ENCODE measurements at places on chromosomes 4 and X.

DNA sequence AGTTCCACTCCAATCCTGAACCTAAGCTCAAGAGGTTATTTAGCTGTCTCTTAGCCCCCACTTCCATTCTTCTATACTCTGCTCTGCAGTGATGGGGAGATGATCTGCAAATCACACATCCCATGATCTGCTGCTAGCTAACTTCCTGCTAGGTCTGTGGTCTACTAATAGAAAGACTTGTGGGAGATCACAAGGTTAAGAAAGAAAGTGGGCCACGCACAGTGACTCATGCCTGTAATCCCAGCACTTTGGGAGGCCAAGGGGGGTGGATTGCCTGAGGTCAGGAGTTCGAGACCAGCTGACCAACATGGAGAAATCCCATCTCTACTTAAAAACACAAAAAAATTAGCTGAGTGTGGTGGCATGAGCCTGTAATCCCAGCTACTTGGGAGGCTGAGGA, 471.1 kb upstream of the NWD2 start:
- DNase-seq = no peak

- no peak for DNase-seq
These were observed 399.2 kb downstream of the NLGN4X start for GRCh38 chrX:5829469-5829868.

DNA sequence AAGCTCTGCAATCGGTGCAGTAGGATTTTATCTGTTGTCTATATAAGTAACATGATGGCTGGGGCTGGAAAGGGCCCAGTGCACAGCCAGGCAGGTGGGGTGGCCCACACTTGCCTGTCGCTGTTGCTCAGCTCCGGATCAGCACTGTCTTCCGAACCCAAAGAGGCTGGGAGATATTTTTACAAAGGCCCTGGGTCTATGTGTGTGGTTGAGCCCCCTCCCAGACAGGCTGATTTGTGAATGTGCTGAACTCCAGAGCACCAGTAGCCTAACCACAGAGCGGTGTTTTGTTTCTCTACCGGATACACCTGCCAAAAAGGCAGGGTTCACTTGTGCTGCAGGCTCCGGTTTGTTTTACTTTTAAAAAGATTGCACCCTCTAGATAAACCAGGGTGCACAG, 33.5 kb upstream of the CHRNA9 start:
- no peak for DNase-seq

GRCh38 chr4:107854356-107855022, 29.8 kb downstream of the SGMS2 start:
- peak; percentile 23 for DNase-seq

DNA sequence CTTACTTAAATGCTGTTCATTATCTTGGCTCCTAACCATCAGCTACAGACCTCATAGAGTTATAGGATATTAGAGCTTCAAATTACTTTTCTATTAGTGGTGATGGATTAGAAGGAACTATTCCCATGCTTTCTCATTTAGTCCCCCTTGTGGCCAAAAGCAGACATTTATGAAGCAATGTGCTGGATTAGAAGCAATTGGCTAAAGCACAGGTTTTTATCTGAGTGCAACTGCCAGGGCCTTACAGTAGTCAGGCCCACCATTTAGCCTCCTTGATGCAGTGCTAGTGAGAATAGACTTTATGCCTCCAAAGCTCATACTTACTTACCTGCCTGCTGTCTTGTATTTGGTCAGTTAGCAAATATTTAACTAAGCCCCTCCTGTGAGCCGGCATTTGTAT, 93.0 kb downstream of the TSPAN7 start:
- DNase-seq = peak; percentile 38

DNA sequence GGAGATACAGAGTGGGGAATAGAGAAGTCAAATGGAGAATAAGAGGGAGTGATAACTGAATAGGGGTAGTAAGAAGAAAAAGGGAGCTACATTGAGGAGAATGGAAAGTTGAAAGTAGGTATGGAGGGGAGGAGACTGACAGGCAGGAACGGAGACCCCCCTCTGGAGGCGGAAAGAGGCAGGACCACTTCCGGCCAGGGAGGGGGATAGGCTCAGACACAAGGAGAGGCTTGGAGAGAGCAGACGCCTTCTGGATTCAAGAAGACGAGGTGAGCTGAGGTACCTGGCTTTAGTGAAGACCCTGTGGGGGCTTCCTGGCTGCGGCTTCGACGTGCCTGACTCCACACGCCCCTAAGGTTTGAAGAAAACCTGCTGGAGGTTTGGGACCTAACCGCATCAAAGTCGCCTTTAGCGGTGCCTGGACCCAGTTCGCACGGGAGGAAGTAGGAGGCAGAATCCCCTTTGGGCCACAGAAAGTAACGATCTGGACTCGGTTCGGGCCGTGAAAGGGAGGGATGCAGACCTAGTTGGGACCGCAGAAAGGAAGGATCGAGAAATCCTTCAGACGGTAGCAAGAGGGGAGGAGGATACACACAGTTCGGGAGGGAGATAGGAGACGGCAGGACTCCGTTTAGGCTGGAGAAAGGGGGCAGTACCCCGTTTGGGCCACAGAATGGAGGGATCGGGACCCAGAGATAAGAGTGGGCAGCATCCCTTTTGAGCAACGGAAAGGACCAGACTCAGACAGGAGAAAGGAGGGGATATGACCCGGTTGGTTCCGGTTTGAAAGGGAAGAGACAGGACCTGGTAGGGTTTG, at the start of gene TRO:
Gene TRO, plus strand, starts transcription at position 215 of the 817 bp plus-strand sequence. CDS start 1,423 bp downstream, outside the sequence.
- no peak for DNase-seq

GRCh38 chr4:68803013-68803412, 12.8 kb upstream of the UGT2B10 start:
- DNase-seq = no peak

GRCh38 chr4:127210893-127211649, 421.7 kb upstream of the INTU start:
- DNase-seq = no peak

- DNase-seq = no peak
These were observed 7.7 kb downstream of the FHL1 start for GRCh38 chrX:136154998-136155397.

DNA sequence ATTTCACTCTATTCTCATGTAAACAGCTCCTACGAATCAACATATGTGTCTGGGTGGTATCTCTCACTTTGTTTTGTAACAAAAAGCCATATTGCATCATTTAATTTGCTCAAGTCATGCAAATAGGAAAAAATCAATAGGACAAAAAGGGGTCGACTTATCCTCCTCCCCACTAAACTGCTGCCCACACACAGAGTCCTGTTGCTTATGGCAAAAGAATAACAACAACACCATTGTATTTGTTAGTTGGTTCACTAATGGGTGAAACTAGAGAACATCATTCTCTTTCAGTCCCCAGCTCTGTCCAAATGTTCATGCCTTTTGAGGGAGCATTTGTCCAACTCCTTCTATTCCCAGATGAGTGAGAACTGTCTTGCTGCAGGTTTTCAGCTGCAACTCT, 2.1 kb downstream of the HHIP start:
- DNase-seq = no peak

DNA sequence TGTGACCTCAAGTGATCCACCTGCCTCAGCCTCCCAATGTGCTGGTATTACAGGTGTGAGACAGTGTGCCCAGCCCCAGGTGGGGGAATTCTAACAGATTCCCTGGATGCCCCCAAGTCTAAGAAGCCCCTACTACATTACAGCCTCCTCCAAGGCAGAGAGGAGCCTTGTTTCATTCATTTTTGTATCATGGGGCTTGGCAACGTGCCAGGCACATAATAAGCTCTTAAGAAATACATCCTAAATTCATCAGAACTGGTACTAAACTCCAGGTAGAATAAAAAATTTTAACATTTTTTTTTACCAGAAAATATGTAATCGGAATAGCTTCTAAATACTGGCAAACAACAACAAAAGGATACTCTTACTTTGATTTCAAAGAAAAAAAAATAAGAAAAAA, 127.1 kb downstream of the CHIC2 start:
- DNase-seq = no peak

DNA sequence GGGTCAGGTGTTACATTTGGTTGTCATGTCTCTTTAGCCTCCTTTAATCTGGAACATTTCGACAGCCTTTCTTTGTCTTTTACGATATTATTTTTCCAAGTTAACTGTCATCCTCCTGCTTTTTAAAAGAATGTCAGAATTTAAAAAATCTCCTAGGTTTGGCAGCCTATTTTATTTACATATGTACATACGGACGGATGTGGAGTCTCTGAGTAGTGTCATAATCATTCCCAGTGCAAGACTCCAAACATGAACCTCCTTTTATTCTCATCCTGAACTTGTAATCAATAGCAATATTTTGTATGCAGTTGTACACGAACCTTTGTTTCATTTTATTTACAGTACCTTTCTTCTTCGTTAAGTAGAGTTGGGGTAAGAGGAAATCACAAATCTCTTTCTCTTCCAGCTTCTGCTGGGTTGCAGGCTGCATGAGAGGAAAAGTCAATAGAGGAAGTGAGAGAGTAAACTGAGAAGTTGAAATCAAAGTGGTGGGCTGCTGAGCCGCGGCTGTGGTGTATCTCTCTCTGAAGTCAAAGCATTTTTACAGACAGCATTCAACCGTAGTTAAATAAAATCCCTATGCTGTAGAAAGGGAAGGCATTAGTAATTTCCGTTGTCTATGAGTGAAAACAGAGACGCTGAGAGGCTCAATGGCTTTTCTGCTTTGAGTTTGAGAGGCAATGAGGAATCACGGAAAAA, 53.9 kb upstream of the RPS6KA3 start:
- no peak for DNase-seq

- DNase-seq = no peak
These were observed 44.9 kb downstream of the CENPC start for GRCh38 chr4:67500373-67500772.

GRCh38 chr4:65671372-65671771, 1.1 kb upstream of the EPHA5 start:
- DNase-seq = no peak

- DNase-seq = no peak
These were observed 723.9 kb downstream of the FAT4 start for GRCh38 chr4:126038502-126039144.

GRCh38 chrX:48945517-48946348, 11.7 kb downstream of the OTUD5 start:
- peak; percentile 51 for DNase-seq

- DNase-seq = no peak
These were observed 468.9 kb upstream of the CTSO start for GRCh38 chr4:156422576-156422975.

GRCh38 chrX:2135421-2135820, 365.4 kb downstream of the DHRSX start:
- no peak for DNase-seq

- DNase-seq = no peak
These were observed 72.5 kb downstream of the GNL3L start for GRCh38 chrX:54602563-54602962.

- DNase-seq = no peak
These were observed 10.5 kb downstream of the ANTXR2 start for GRCh38 chr4:80062527-80062926.

DNA sequence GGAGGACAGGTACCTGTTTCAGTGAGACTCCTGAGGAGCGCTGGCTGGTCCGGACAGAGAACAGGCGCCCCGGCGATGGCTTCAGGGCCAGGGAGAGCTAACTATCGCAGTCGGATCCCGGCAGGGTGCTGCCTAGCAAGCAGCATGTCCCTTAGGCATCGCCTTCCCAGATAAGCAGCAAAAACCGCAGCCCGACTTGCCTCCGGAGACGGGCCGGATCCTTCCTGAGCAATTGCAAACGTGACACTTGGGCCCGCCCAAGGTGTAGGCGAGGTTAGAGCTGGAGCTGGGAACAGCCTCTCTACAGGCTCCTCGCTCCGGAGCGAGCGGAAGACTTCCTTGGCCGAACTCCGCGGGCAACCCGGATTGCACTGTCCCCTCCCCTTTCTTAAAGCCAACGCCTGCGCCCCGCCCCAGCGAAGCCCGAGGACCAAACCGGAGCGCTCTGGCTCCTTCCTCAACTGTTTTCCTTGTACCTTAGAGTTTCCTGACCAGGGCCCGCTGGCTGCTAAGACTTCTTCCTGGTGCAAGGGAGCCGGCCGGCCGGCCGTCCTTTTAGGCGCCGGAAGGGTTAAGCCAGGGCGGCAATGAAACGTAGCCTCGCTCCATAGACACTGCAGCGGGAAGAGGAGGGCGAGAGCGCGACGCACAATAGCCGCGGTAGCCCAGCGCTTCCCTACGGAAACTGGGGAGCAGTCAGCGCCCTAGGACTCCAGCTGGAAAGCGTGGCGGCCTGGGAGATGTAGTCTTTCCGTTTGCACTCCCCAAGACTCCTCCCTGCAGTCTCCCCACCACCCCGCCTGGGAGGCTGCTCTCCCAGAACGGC, at the start of gene OPHN1:
Gene OPHN1, minus strand, starts transcription at position 341 of the 826 bp plus-strand sequence. CDS start 475 bp downstream, outside the sequence.
- DNase-seq = peak; percentile 88

DNA sequence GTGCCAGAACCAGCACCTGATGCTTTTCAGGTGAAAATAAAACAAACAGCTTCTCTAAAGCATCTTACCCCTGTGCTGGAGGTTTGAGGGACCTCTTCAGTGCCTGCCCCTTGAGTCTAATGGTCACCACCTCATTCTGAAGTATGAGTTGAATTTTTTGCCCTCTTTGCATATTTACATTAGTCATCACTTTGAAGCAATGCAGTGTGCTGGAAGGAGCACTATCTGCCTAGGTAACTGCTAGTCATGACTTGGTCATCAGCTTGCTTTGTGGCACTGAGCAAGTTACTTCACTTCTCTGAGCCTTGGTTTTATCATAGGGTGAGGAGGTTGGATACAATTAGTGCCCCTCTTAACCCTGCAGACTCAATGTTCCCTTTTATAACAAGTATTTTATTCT, 44.9 kb downstream of the SPATA18 start:
- DNase-seq = peak; percentile 74

GRCh38 chr4:25441519-25442117, 64.6 kb downstream of the ANAPC4 start:
- DNase-seq = peak; percentile 81

DNA sequence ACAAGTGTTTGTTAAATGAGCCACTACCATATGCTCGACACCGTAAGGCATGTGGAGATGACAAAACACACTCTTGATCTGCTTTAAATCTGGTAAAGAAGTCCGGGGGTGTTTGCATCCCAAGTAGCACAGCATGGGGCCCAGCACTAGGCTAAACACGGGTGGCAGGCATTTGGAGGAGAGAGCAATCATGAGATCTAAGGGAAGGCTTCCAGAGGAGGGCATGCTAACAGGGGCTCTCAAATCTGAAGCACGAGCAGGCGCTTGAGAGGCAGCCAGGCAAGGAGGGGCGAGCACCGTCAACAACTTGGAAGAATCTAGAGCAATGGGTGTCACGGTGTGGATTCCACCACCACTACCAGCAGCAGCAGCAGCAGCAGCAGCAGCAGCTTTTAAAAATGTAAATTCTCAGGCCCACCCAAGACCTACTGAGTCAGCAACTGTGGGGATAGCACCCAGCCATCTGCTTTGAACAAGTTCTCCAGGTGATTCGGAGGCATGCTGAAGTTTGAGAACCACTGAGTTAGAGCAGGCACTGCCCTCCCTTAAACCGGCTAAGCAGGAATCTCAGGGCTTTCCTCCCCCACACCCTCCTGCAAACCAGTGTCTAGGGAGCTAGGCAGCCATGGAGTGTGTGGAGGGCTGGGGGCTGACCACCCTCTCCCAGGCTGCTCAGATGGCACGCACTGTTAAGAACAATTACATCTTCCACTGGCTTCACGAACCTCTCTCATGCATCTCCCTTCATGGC, 70.2 kb upstream of the MAP3K15 start:
- DNase-seq = no peak

DNA sequence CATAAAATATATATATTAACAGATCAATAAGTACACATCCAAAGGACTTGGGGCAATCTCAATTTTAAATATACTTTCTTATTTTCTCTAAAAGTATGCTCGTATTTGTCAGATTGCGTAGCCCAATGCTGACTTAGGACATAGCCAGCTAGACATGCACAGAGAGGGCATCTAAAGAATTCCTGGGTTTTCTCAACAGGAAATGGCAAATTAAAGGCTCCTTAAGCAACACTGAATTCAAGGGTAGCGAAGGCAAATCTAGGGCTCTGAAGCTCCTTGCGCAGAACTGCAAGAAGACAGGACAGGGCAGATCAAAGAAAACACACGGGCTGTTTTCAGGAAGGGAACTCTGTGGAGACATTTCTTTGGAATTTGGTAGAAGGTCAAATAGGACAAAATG, 94.6 kb upstream of the FTHL17 start:
- no peak for DNase-seq

Measured in kidney tubule cell (primary cell).